NCI-H446 (cell line): ENCODE measurements at places on chromosomes 5 and 9.

DNA sequence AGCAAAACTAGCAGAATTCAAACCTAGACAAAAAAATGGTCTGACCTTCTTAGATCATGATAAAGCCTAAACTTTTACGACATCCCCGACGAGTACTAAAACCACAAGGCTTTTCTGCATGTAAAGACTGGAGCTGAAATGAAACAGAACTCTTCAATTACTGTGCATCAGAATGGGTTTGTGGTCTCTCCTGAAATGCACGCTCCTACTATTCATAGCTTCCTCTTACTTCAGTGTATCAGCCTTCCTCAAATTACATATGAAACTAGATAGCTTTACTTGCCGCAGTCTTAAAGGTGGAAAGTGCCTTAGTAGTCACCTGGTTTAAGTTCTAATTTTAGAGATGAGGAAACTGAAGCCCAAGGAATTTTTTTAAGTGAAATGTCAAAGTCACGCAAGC is 24.6 kb upstream of the MED10 start:
- DNase-seq = no peak

DNA sequence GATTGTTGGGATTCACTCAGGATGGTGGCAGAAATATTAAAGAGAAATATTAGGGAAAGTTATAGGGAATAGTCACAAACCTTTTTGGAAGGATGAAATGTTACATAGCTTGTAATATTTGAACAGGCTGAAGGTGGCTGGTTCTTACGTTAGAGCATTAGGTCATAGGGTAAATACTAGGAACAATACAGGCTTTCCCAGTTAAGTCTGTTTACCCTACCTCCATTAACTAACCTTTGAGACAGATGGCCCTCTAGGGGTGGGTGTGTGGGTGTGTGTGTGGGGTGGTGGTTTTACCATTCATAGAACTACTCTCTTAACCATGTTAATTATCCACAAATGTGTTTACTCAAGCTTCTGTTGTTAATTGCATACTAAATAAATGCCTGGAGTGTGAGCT is 94.3 kb upstream of the STK32A start:
- no peak for DNase-seq

GRCh38 chr9:97694769-97695168 is 2.4 kb downstream of the XPA start:
- no peak for DNase-seq

- no peak for DNase-seq
Measured at GRCh38 chr9:14311956-14312685, 1.8 kb downstream of the NFIB start.

DNA sequence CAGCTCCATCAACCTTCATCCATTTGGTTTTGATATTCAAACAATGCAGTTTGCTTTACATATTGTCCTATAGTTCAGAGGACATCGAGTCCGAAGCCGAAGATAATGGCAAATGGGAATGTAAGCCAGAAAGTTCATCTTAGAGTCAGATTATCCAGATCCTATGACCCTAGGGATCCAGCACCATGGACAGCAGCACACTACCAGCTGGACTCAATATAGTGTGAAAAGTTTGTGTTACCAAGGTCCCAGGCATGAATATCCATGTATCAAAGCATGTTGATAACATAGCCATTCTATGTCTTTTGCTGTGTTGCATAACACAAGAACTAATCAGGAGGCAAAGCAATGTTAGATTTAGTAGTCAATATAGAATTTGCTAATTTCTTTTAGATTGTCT is 46.3 kb downstream of the FSTL4 start:
- DNase-seq = no peak

- DNase-seq = no peak
Measured at GRCh38 chr9:105698348-105698870, 4.1 kb downstream of the TMEM38B start.

DNA sequence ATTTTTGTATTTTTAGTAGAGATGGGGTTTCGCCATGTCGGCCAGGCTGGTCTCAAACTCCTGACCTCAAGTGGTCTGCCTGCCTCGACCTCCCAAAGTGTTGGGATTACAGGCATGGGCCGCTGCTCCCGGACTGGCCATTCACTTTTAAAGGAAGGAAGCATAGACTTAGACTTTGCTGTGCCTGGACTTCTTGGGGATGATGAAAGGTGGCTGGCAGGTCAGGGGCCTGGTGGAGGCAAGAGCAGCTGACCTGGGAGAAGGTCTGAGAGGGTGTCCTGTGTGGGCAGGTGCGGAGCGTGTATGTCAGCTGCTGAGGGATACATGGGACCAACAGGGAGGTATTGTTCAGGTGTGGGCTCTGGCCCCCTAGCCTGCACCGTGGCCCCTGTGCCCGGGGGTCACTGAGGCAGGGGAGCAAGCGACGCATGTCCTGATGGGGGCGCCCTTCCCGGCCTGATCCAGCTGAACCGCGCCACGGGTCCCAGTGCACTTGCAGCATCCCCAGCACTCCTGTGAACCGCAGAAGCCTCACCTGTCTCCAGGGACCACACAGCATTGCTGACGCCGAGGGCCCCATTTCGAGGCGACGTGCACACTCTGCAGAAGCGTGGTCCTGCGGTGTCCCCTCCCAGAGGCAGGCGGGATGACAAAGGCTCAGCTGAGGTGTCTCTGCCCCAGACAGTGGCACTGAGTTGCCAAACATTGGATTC is 23.1 kb downstream of the NDUFS6 start:
- no peak for DNase-seq

DNA sequence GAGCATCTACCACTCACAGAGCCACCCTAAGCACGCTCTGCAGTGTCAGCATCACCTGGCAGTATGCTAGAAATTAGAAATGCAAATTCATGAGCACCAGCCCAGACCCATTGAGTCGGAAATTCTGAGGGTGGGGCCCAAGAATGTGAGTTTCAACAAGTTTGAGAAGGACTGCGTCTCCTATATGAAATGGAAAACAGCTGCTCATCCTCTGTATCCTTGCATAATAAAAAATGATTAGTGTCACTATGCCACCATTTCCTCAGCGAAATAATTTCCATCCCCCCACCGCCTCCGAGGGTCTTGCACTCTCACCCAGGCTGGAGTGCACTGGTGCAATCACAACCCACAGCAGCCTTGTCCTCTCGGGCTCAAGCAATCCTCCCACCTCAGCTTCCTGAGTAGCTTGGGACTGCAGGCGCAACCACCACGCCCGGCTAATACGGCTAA is 1.3 kb upstream of the IQGAP2 start:
- DNase-seq = no peak

DNA sequence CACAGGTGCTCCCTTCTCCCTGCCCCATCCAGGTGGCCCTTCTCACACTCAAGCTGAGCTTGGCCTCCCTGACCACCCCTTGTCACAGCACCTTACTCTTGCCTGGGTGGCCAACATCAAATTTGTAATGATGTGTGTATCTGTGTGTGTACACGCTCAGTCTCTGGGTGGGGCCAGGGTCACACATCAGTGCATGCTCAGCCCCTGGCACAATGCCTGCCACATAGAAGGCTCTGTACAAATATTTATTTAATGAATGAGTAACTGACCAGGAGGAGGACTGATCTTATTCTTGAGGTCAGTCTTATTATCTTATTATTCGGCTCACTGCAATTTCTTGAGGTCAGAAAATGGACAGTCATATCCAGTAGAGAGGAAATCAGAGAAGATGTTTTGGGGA is 41.3 kb upstream of the HAND1 start:
- no peak for DNase-seq

GRCh38 chr5:92455011-92455410 is 1071.9 kb upstream of the ARRDC3 start:
- no peak for DNase-seq

GRCh38 chr5:9831823-9832222 is 201.7 kb upstream of the TAS2R1 start:
- no peak for DNase-seq

GRCh38 chr5:37111426-37112382 is 137.5 kb downstream of the CPLANE1 start:
- peak; percentile 26 for DNase-seq

DNA sequence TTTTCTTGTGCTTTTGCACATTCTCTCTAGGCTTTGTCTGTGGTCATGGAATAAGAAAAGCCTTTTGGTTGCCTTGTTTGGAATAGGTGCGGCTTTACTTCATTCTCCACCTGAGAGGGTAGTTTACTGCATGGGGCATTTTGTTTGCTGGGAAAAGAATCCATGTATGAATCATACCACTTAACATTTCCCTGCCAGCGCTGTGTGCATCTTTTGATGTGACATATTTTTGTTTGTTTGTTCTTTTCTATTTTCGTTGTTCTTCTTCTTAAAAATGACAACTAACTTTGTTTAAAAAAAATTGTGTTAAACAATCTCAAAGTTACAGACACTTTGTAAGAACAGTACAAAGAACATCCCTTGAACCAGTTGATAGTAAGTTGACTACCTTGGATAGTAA is 113.2 kb downstream of the GCNT1 start:
- DNase-seq = no peak

GRCh38 chr9:104635456-104635855 is 17.5 kb upstream of the OR13C9 start:
- DNase-seq = no peak

GRCh38 chr5:107472620-107473064 is 198.1 kb downstream of the EFNA5 start:
- no peak for DNase-seq

DNA sequence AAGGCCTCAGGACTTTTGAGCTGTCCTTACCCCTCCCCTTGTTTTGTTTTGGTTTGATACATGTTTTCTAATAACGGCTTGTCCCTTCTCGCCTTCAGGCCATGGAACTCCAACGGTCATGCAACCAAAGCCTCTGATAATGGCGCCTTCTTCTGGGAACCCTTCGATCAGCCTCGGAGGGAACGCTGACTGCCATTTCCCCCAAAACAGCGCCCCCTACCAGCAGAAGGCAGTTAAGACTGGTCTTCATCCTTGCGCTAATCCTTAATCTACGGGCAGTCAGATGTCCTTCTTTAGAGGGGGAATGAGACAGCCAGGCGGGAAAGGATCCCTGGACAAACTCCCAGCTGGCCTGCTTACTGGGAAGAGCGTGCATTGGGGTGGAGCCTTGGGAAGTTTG is 276.6 kb downstream of the ICE1 start:
- peak; percentile 9 for DNase-seq

DNA sequence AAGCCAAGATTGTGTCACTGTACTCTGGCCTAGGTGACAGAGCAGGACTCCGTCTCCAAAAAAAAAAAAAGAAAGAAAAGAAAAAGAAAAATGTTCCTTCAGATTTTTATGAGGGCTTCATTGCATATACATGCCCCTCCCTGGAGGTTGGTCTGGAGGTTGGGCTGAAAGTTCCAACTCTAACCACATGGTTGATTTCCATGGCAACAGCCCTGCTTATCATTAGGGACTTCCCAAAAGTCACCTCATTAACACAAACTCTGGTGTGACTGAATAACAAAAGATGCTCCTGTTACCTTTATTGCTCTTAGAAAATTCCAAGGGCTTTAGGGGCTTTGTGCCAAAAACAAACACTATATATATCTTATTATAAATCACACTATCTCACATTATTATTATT is 113.8 kb downstream of the TMC1 start:
- DNase-seq = no peak

GRCh38 chr9:136363949-136364748 is 605 bp upstream of the DNLZ start:
- no peak for DNase-seq

GRCh38 chr5:62614355-62614754 is 35.7 kb downstream of the LRRC70 start:
- DNase-seq = no peak

DNA sequence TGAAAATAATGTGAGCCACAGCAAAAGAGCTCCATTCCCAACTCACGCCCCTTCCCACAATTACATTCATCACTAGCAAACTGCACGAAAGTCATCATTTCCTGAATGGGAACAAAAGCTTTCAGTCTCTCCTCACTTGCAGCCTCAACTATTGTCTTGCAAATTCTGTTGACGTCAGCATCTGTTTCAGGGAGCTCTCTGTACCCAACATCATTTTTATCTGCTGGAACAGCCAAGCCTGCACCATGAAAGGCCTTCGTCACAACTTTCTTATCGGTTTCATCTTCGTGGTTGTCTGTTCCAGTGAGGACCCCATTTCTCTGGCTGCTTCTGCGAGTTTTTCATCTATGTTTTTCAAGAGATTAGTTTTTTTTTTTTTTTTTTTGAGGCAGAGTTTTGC is 14.3 kb upstream of the RNF130 start:
- DNase-seq = no peak

DNA sequence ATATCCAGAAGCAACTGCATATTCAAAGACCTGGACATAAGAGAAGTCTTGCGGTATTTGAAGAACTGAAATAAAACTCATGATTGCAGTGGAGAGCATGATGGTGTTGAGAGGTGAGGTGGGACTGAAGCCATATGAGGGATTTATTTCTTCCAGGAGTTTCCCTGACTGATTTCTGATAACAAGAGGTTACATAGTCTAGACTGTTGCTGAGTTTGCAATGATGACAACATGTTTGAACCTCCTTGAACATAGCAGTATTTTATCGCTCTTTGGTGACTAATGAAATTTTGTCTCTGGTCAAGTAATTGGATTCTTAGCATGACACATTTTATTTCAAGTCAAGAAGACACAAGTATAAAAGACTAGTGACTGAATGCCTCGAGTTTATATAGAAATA is 61.8 kb downstream of the ACTBL2 start:
- no peak for DNase-seq

GRCh38 chr5:25641124-25641523 is 996.3 kb upstream of the CDH10 start:
- DNase-seq = peak; percentile 5

- DNase-seq = no peak
Measured at GRCh38 chr9:113645978-113646253, 182.4 kb downstream of the RGS3 start.

DNA sequence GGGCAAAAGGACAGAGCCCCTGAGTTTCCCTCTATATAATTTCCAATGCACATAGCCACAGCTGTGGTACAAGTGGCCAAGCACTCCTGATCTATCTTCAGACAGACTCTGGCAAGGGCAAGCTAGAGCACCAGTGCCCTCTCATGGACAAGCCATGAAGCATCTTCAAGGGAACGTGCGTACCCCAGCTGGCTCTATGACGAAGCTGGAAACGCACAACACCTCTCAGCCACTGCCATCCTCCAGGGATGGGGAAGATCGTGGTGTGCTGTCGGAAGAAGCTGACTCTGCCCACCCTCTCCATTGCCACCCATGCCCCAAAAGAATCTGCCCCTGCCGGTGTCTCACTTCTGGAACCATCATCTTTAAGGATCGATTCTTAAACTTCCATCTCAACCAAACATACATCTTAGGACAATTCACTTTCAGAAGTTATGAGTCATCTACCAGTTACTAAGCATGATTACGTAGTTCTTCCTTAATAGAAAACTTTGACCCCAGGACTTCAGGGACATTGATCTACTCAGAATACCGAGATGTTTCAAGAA is 482.9 kb downstream of the AGTPBP1 start:
- no peak for DNase-seq

GRCh38 chr5:10505517-10506095 is 58.3 kb upstream of the ANKRD33B start:
- no peak for DNase-seq
